Osteocyte (in vitro differentiated cells): ENCODE measurements at places on chromosomes 3 and 15. TPM values are rescaled to one million over a fixed set of nuclear protein-coding genes. Genes with fewer than 3 reads are reported as not detected.

ABHD2 gene
- total RNA-seq, result 85.7 and 92.2 TPM in 2 replicates

CSTA gene
- total RNA-seq, result not detected in 2 replicates

ZNF639 gene
- total RNA-seq, result 31.2 and 33.4 TPM in 2 replicates

LMAN1L gene
- total RNA-seq, result not detected in 2 replicates

ZNF860 gene
- 0.55 and 1.3 TPM in 2 replicates for total RNA-seq

DNA sequence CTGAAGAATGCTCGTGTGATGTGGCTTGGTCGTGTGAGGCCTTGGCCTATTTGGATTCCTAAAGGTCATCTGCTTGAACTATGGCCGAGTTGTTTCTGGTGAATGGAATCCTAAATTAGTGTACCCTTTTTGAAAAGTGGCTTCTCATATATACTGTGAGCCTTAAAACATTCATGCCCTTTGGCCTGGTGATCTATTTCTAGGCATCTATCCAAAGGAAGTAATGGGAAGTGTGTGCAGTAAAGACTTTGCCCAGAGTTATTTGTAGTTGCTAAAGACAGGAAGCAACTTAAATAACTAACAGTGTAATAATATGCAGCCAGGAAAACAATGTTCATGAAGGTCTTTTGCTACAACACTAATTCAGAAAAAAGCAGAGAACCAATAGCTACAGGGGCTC is 3.0 kb downstream of the DGKG start:
- DNase-seq, result no peak
- no peak overlapping the region for H3K4me3 ChIP-seq
- no peak overlapping the region for H3K27ac ChIP-seq
- no peaks in the 10 kb centered on the region for H3K36me3 ChIP-seq
- H3K4me1 ChIP-seq, result peaks cover 17% of the 10 kb centered on the region

DNA sequence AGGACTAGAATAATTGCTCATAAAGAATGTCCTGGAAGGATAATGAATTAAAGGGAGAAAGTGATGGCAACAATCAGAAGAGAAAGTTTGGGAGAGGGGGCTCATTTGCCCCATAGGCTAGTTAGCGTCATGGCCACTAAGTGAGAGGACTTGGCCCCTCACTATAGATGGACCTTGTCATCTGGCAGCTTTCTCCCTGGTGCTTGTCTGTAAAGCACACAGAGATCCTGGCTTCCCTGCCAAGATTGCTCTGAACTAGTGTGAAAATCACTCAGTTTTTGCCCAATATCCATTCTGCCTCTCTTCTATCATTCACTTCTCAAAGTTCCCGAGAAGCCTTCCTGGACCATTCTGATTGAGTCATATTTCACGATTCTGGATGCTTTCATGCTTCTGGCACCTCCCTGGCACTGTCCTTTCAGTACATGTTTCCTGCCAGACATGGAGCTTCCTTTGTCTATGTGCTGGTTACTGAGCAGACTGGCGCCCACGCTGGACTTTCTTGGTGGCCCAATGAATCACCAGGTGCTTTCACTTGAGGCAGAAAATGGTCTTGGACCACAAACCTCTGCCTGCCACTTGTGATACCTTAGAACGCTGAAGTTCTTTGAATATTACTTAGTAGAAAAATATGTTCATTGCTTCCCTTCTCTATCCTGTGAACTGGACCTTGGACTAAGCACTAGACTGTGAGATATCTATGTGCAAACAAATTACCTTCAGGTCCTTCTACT is 709.6 kb upstream of the CFAP20DC start:
- H3K36me3 ChIP-seq, result no peaks in the 10 kb centered on the region
- H3K27ac ChIP-seq, result no peak overlapping the region
- peaks cover 1% of the 10 kb centered on the region for H3K4me1 ChIP-seq
- DNase-seq, result no peak

DNA sequence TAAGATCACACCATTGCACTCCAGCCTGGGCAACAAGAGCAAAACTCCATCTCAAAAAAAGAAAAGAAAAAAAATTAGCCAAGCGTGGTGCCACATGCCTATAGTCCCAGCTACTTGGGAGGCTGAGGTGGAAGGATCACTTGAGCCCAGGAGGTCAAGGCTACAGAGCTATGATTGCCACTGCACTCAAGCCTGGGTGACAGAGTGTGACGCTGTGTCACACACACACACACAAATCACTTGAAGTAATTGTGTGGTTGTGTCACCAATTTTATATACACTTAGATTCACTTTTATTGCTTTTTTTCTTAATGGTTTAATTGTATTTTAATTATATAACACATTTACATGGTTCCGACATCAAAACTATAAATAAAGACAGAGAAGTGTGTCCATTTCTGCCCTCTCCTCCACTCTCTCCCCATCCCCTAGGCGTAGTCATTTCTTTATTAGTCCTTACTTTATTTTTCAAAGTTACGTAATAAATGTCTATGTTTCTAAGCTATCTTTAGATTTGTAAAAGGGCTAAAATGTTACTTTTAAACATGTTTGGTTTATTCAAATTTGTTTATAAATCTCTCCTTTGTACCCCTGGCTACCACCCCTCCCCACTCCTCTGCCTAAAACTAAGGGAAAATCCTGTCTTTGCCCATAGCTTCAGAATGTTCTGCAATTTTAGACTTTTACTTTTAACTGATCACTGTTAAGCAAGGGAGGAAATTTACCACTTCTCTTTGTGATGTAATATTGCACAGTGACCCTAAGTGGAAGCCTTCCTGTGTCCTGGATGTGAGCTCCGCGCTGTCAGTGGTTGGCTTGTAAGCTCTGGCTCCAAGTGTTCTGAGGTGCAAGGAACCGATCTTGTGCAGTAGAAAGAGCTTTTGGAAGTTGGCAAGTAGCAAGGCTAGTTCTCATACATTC is 10.8 kb upstream of the VILL start:
- DNase-seq, result no peak
- no peaks in the 10 kb centered on the region for H3K27me3 ChIP-seq
- H3K27ac ChIP-seq, result no peak overlapping the region
- peaks cover 38% of the 10 kb centered on the region for H3K36me3 ChIP-seq
- H3K4me1 ChIP-seq, result no peaks in the 10 kb centered on the region

GRCh38 chr3:58004973-58005372 is 3.2 kb upstream of the FLNB start:
- no peak overlapping the region for H3K4me3 ChIP-seq
- H3K27me3 ChIP-seq, result no peaks in the 10 kb centered on the region
- H3K27ac ChIP-seq, result no peak overlapping the region
- H3K36me3 ChIP-seq, result no peaks in the 10 kb centered on the region
- peaks cover 20% of the 10 kb centered on the region for H3K4me1 ChIP-seq

- no peak overlapping the region for H3K4me3 ChIP-seq
- no peak for DNase-seq
- H3K4me1 ChIP-seq, result peaks cover 8% of the 10 kb centered on the region
- peaks cover 19% of the 10 kb centered on the region for H3K27me3 ChIP-seq
- H3K36me3 ChIP-seq, result no peaks in the 10 kb centered on the region
- no peak overlapping the region for H3K27ac ChIP-seq
Observed at GRCh38 chr3:74139648-74140047, 474.8 kb downstream of the CNTN3 start.

DNA sequence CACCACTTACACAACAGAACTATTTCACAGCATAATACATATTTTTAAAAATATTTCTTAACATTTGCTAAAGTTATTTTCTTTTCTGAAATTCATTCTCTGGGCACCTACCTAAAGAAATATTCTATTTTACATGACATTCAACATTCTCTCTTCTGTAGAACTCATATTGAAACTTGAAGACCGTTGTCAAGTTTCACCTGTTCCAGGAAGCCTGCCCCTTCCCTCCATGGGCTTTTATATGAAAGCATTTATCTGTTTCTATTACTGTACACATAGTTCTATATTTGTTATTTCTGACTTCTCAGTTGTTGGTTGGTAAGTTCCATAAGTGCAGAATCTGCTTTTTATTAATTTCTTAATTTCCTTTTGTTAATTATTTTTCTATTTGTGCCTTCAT is 204.3 kb upstream of the ALCAM start:
- H3K27ac ChIP-seq, result no peak overlapping the region
- H3K27me3 ChIP-seq, result no peaks in the 10 kb centered on the region
- H3K4me1 ChIP-seq, result peaks cover 20% of the 10 kb centered on the region
